ENCODE measurements at places on chromosomes 6 and 20.

DNA sequence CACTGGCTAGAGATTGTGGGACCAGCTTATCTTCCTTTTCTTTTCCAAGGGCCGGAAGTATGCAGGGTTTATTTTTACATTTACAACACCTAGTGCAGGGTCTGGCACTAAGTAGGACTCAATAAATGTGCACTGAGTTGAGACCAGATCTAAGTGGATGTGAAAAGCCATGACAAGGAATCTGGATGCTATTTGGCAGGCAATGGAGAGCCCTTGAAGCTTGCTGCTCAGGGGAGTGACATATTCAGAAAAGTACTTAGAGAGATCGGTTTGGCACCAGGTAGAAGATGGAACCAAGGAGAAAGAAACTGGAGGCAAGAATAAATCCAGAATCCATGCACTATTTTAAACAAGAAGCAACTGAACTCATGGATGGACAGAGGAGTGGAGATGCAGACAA, 815.8 kb downstream of the MAFB start:
- no peak for DNase-seq

DNA sequence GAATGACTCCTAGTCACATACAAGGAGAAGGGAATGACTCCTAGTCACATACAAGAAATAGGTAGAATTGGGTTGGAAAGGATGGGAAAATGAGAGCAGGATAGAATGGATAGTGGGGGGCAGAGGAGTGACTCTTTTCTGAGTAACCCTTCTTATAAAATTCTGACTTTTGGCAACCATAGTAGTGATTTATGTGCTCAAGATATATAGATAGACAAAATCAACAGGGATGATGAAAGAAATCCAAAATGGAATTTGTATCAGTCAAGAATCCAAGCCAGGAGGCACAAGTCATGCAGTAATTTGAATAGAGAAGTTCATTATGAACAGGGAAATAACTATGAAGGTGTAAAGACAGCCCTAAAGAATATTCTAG, 41.7 kb downstream of the ADAT2 start:
- no peak for DNase-seq

DNA sequence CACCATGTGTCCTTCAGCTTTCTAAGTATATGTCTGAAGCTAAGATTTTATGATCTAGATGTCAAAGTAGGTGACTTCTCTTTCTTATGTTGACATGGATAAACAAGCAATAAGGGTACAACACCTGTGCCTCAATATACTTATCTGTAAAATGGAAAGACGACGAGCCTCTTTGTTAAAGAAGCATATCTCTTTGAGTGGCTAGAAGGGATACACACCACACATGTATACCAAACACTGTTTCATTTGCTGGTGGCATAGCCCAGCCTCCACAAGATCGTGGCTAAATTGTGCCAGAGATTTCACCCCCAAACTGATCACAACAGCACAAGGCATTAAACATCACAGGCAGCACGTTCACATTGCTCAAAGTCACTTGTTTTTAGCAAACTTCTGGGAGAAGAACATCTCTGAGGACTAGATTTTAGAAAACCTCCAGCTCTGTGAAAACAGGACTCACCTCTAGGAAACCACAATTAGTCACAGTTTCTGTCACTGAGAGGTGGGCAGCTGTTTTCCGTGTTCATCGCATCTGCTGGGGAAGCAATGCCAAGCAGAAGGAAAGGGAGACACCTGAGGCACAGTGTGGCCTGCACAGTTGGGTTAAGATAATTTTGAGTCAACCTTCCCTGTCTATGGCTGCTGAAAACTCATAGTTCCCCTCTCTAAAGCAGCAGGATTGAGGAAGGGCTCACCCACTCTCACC, 263.0 kb upstream of the PLCB4 start:
- DNase-seq: no peak

GRCh38 chr6:166473886-166474571, 91.3 kb upstream of the MPC1 start:
- DNase-seq: no peak

DNA sequence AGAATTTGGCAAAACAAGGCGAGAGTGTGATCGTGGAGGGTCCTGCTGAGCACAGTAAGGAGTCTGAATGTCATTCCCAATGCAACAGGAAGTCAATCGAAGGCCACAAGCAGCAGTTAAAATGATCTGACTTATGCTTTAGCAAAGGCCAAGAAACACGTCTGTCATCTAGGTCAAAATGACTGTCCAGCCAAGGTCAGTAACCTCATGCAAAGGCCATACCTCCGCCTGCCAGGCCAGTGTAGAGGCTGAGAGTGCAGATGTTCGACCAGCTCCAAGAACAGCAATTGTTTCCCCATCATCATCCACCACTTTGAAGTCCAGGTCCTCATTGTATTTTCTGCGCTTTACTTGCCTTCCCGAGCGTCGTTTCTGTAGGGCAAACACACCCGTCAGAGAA, 105.6 kb downstream of the CHD6 start:
- DNase-seq: no peak
